ENCODE measurements at places on chromosomes 2 and 18.

DNA sequence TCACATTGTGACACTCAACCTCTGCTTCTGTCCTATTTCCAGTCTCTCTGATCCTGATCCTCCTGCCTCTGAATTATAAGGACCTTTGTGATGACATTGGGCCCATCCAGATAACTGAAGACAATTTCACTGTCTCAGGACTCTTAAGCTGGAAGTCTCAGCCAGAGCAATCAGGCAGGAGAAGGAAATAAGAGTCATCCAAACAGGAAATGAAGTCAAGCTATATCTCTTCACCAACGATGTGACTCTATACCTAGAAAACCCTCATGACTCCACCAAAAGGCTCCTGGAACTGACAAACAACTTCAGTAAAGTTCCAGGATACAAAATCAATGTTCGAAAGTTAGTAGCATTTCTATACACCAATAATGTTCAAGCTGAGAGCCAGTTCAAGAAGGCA is 29.3 kb upstream of the TWIST2 start:
- no peak for DNase-seq

- DNase-seq, result no peak
Observed at GRCh38 chr2:176907341-176907740, 305.3 kb upstream of the HNRNPA3 start.

GRCh38 chr18:58887613-58887963 is 22.9 kb downstream of the ZNF532 start:
- DNase-seq, result peak; percentile 84

- DNase-seq, result no peak
Observed at GRCh38 chr18:14927701-14928100, 179.7 kb downstream of the ANKRD30B start.
